ENCODE measurements at places on chromosomes 16 and 17. TPM values are rescaled to one million over a fixed set of nuclear protein-coding genes. Genes with fewer than 3 reads are reported as not detected.

Gene RIPOR1
- 53.9 TPM for total RNA-seq

Gene VAT1L
- total RNA-seq, result 0.98 TPM

Gene FZD2
- 50.3 TPM for total RNA-seq

Gene KLHL10
- not detected for total RNA-seq

Gene PYY
- 0.38 TPM for total RNA-seq

Gene TPSG1
- not detected for total RNA-seq

Gene C16orf89
- total RNA-seq, result not detected

Gene PPM1E
- total RNA-seq, result 0.51 TPM

Gene GNAO1
- total RNA-seq, result under 0.01 TPM

Gene ACSM2B
- total RNA-seq, result not detected

Gene BAIAP3
- 1.5 TPM for total RNA-seq

Gene TMEM208
- 45.6 TPM for total RNA-seq

Gene CHD9
- total RNA-seq, result 15.0 TPM

Gene EVPL
- 11.7 TPM for total RNA-seq

Gene NLRC3
- total RNA-seq, result not detected

Gene ADAMTS18
- 1.4 TPM for total RNA-seq

Gene MLST8
- 184 TPM for total RNA-seq

Gene INPP5K
- 49.7 TPM for total RNA-seq

Gene MYH8
- total RNA-seq, result not detected

Gene BEAN1
- total RNA-seq, result 0.81 TPM

Gene SRCIN1
- 0.25 TPM for total RNA-seq

Measured in mesangial cell (primary cell).